Activated CD4-positive, alpha-beta T cell treated with anti-CD3 and anti-CD28 coated beads, Interleukin-2, amount 10 ng/mL, durations not matched to agents 24 days and 14 days (primary cell): ENCODE measurements at places on chromosomes 12 and 14. TPM values are rescaled to one million over a fixed set of nuclear protein-coding genes. Genes with fewer than 3 reads are reported as not detected.

DNA sequence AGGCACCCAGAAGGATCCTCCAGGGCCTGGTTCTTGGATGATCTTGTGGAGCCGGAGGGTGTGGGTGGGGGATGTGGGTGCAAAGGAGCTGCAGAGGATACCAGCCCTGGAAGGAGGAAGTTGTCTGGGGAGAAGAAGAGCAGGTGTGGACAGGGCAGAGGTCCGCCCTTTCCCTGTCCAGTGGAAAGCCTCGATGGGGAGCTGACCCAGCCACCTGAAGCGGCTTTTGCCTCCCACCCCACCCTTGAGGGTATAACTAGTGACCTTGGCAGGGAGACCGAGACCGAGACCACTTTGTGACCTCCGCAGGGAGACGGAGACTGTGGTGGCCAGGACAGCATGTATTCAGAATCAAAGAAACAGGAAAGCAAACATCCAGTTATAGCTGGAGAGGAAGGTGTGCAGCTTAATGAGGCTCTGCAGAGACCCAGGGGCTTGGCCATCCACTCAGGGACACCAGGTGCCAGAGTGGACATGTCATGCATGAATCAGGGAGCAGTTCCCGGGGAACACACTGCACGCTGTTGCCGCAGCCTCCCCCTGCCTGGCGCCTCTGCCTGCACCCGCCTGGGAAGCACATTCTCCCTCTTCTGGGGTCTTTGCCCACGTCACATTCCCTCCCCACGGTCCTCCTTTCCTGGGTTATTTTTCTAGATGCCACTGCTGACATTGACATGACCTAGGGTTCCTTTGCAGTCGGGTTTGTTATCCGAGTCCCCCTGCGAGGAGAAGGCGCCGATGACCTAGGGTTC lies 87.7 kb downstream of the ADGRD1 start:
- H3K36me3 ChIP-seq: no peaks in the 10 kb centered on the region
- no peaks in the 10 kb centered on the region for H3K27me3 ChIP-seq
- no peak overlapping the region for H3K27ac ChIP-seq
- H3K4me3 ChIP-seq: no peak overlapping the region
- H3K4me1 ChIP-seq: no peaks in the 10 kb centered on the region

DNA sequence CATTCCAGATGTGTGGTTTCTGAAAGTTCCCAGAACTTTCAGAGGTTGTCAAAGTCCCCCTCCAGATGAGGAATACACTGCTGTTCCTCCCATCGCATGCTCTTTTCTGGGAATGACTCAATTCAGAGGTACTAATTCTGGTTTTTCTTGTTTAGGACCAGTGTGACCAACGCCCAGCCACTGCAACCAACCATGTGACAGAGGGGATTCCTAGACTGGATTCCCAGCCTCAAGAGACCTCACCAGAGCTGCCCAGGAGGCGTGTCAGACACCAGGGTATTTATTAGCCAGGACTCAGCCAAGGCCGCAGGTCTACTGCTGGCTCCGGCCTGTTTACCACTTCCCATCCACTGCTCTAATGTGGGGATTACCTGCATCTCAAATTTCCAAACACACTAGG lies 24.2 kb downstream of the TRAFD1 start:
- DNase-seq: no peak
- H3K4me1 ChIP-seq: peaks cover 9% of the 10 kb centered on the region
- no peaks in the 10 kb centered on the region for H3K27me3 ChIP-seq
- peaks cover 65% of the 10 kb centered on the region for H3K36me3 ChIP-seq
- peak overlapping the region; percentile 63 for H3K27ac ChIP-seq

DNA sequence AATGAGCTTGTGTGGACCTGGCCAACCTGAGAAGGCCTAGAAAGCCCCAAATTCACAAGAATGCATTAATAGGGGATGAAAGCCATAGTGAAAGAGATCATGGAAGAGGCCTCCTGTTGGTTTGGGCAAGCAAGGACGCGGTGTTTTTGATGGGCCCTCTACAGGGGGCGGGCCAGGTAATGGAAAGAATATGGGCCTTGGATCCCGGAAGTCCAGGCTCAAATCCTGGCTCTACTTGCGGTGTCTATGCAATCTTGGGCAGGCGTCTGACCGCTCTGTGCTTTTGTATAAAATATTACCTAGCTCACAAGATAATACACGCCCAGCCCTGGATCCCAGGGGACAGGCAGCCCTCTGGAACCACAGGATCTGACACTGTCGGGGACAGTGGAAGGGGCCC lies 41.1 kb upstream of the CLMN start:
- no peak overlapping the region for H3K27ac ChIP-seq
- DNase-seq: no peak
- H3K4me1 ChIP-seq: no peaks in the 10 kb centered on the region
- H3K36me3 ChIP-seq: no peaks in the 10 kb centered on the region
- no peak overlapping the region for H3K4me3 ChIP-seq
- peaks cover 40% of the 10 kb centered on the region for H3K27me3 ChIP-seq

- no peak for DNase-seq
- no peak overlapping the region for H3K4me3 ChIP-seq
- no peaks in the 10 kb centered on the region for H3K27me3 ChIP-seq
Measured at GRCh38 chr12:58871556-58871955, 48.7 kb downstream of the LRIG3 start.

DNA sequence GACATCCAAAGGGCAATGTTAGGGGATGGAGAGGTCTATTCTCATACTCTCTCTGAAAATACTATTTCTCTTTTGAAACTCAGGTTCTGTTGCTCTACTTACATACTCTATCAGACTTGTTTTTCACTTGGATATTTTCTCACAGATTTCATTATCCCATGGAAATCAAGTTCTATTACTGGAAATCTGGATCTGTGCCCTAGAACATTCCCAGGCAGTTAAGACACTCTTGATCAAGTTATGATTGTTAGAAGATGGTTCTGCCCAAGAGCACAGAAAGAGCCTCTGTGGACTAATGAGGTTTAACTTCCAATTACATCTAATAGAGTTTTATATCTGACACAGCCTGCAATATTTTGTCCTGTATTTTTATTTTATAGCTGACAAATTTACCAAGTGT lies 591.0 kb upstream of the ATP2B1 start:
- DNase-seq: no peak
- H3K36me3 ChIP-seq: no peaks in the 10 kb centered on the region
- H3K4me1 ChIP-seq: peaks cover 13% of the 10 kb centered on the region
- peak overlapping the region; percentile 62 for H3K4me3 ChIP-seq
- no peak overlapping the region for H3K27ac ChIP-seq
- H3K27me3 ChIP-seq: peaks cover 17% of the 10 kb centered on the region

- DNase-seq: no peak
- H3K36me3 ChIP-seq: no peaks in the 10 kb centered on the region
- no peak overlapping the region for H3K4me3 ChIP-seq
- no peaks in the 10 kb centered on the region for H3K27me3 ChIP-seq
- H3K27ac ChIP-seq: no peak overlapping the region
Measured at GRCh38 chr12:99600388-99600787, 47.2 kb upstream of the GARIN6 start.

DNA sequence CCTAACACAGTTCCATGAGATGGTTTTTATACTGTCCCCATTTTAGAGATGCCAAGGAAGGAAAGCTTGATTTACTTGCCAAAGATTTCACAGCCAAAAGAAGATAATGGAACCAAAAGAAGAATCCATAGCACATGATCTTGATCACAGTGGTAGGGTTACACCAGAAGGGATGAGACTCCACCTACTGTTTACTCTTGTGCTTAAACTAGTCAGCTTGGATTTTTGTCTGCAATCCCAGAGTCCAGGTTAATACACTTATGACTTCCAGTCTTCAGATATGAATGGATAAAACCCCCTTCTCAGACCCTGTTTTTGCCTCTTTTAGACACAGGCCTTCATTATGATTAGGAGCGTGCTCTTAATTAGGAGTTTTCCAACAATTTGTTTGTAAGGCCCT lies 454.2 kb downstream of the AEBP2 start:
- no peaks in the 10 kb centered on the region for H3K36me3 ChIP-seq
- H3K27me3 ChIP-seq: no peaks in the 10 kb centered on the region
- H3K27ac ChIP-seq: no peak overlapping the region
- DNase-seq: no peak
- H3K4me1 ChIP-seq: peaks cover 7% of the 10 kb centered on the region
- H3K4me3 ChIP-seq: no peak overlapping the region

- peaks cover 21% of the 10 kb centered on the region for H3K4me1 ChIP-seq
- no peak overlapping the region for H3K4me3 ChIP-seq
- no peaks in the 10 kb centered on the region for H3K27me3 ChIP-seq
- no peak overlapping the region for H3K27ac ChIP-seq
- DNase-seq: no peak
- peaks cover 5% of the 10 kb centered on the region for H3K36me3 ChIP-seq
Measured at GRCh38 chr14:68315081-68315480, 477.8 kb downstream of the ZFP36L1 start.

- no peaks in the 10 kb centered on the region for H3K27me3 ChIP-seq
- no peak overlapping the region for H3K27ac ChIP-seq
- no peak overlapping the region for H3K4me3 ChIP-seq
- DNase-seq: no peak
- no peaks in the 10 kb centered on the region for H3K36me3 ChIP-seq
Measured at GRCh38 chr12:88805692-88806091, 225.4 kb upstream of the KITLG start.

DNA sequence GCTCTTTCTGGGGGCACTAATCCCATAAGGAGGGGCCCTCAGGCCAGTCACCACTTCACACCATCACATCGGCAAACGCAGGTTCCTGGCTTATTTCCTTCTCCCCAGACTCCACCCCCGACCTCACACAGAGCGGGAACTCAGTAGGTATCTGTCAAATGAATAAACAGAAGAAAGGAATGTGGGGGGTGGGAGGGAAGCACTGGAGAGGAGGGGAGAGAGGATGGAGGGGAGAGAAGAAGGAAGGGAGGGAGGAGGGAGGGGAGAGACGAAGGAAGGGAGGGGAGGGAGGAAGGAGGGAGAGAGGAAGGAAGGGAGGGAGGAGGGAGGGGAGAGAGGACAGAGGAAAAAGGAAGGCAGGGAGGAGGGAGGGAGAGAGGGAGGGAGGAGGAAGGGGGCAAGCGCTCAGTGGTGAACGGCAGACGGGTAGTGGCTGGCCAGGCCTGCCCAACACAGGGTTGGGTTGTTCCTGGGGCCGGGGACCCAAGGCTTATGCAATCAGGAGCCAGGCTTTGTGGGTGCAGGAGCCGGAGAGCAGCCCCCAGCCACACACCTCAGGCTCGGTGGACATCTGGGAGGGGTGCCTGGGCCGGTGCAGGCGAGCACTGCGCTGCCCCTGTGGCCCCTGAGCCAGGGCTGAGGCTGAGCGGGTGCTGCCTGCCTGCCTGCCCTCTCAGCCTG lies 52.6 kb upstream of the FBRSL1 start:
- H3K4me3 ChIP-seq: peak overlapping the region; percentile 15
- no peaks in the 10 kb centered on the region for H3K36me3 ChIP-seq
- DNase-seq: no peak
- H3K27me3 ChIP-seq: peaks cover 2% of the 10 kb centered on the region
- no peak overlapping the region for H3K27ac ChIP-seq

GRCh38 chr12:124581307-124582107 lies 14.1 kb upstream of the NCOR2 start:
- no peak overlapping the region for H3K27ac ChIP-seq
- DNase-seq: no peak
- peaks cover 6% of the 10 kb centered on the region for H3K27me3 ChIP-seq
- H3K4me1 ChIP-seq: no peaks in the 10 kb centered on the region
- H3K4me3 ChIP-seq: no peak overlapping the region
- H3K36me3 ChIP-seq: no peaks in the 10 kb centered on the region

- H3K27ac ChIP-seq: no peak overlapping the region
- no peak overlapping the region for H3K4me3 ChIP-seq
- H3K36me3 ChIP-seq: no peaks in the 10 kb centered on the region
- H3K4me1 ChIP-seq: no peaks in the 10 kb centered on the region
- no peaks in the 10 kb centered on the region for H3K27me3 ChIP-seq
- no peak for DNase-seq
Measured at GRCh38 chr14:76653875-76654572, 107.2 kb upstream of the VASH1 start.

- no peak overlapping the region for H3K27ac ChIP-seq
- DNase-seq: no peak
- no peaks in the 10 kb centered on the region for H3K4me1 ChIP-seq
- no peaks in the 10 kb centered on the region for H3K36me3 ChIP-seq
- no peak overlapping the region for H3K4me3 ChIP-seq
Measured at GRCh38 chr14:90742729-90743128, 73.5 kb downstream of the TTC7B start.

DNA sequence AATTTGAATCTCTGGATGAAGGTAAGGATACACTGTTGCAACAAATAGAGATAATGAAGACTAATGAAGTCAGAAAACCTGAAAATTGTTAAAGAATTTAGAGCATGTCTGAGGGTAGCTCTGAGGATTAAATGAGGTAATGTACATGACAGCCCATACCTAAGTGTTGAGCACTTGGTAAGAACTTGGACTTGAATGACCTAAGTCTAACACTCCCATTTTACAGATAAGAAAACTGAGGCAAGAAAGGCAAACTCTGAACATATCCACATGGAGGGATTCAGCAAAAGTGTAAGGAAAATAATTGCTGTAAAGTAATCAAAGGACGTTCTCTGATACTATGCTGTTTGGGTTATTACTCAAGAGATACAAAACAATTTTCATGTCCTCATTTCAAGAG lies 29.0 kb downstream of the PTPRB start:
- H3K27me3 ChIP-seq: peaks cover 26% of the 10 kb centered on the region
- H3K4me1 ChIP-seq: no peaks in the 10 kb centered on the region
- no peak for DNase-seq
- H3K27ac ChIP-seq: no peak overlapping the region
- H3K36me3 ChIP-seq: no peaks in the 10 kb centered on the region
- no peak overlapping the region for H3K4me3 ChIP-seq

- H3K27ac ChIP-seq: no peak overlapping the region
- no peak overlapping the region for H3K4me3 ChIP-seq
- H3K4me1 ChIP-seq: no peaks in the 10 kb centered on the region
Measured at GRCh38 chr12:40760821-40761220, 68.6 kb downstream of the CNTN1 start.

DNA sequence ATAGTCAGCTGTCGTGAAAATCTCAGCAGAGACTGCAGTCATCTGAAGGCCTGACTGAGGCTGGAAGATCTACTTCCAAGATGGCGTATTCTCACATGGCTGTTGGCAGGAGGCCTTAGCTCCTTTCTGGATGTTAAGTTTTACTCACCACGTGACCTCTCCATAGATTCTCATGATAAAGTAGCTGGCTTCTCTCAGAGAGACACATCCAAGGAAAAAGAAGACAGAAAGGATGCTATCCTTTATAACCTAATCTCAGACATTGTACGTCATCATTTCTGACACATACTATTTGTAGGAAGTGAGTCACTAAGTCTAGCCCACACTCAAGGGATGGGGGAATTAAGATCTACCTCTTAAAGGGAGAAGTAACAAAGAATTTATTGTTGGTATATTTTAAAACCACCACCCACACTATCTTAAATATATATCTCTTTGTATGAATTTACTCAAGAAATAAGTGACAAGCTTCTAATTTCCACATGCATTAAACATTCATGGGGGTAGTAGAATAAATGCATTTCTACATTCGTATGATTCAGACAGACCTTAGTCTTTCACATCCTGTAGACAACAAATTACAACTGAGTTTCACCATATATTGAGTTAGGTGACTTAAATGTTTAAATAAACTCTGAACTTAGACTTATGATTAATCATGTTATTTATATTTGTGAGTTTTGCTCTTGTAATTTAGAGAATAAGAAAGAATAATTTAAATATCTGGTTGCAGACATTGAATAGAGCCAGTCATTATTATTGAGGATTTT lies 411.0 kb downstream of the LRIG3 start:
- no peak overlapping the region for H3K4me3 ChIP-seq
- no peak overlapping the region for H3K27ac ChIP-seq
- no peaks in the 10 kb centered on the region for H3K4me1 ChIP-seq
- no peaks in the 10 kb centered on the region for H3K27me3 ChIP-seq
- no peak for DNase-seq

The CCDC197 gene
- not detected in 2 replicates for total RNA-seq

The SIX1 gene
- total RNA-seq: 0.26 and 0.31 TPM in 2 replicates

The SMCO3 gene
- not detected in 2 replicates for total RNA-seq

The LGR5 gene
- not detected in 2 replicates for total RNA-seq

The SPTB gene
- total RNA-seq: not detected in 2 replicates

The OR6C4 gene
- total RNA-seq: not detected in 2 replicates

The SELPLG gene
- total RNA-seq: 47.4 and 49.4 TPM in 2 replicates

The BIN2 gene
- 31.7 and 33.2 TPM in 2 replicates for total RNA-seq

The C14orf39 gene
- total RNA-seq: not detected in 2 replicates
